Fibroblast of skin of left quadriceps (primary cell): ENCODE measurements at places on chromosomes 4 and X.

DNA sequence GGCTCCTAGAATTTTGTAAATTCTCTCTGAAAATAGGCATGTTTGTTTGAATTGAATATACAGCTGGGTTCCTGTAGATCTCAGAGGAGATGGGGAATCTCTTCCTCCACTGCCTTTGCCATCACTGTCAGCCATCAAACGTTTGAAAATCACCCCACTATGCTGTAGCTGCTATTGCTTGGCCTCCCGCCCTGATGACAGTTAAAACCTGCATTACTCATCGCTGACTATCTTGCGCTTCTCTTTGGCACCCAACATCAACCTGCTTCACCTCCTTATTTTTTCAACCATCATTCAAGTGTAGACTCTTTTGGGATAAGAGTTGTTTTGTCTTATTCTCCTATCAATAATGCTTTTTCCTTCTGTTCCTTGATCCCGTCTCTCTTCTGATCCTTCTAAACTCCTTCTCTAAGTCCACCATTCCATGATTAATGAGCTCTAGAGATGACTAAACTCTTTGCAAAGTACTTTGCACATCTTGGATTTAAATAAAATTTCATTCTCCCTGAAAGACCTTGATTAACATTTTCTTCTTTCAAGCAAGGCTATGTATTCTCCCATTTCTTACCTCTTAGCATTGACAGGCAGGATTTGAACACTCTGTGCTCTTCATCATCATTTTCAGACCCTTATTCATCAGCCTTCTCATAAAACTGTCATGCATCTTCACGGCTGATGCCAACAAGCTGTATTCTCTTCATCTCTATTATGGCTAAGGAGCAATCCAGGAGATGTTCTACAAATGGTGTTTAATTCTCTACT, 133.0 kb downstream of the SNCA start:
- no peak for DNase-seq

DNA sequence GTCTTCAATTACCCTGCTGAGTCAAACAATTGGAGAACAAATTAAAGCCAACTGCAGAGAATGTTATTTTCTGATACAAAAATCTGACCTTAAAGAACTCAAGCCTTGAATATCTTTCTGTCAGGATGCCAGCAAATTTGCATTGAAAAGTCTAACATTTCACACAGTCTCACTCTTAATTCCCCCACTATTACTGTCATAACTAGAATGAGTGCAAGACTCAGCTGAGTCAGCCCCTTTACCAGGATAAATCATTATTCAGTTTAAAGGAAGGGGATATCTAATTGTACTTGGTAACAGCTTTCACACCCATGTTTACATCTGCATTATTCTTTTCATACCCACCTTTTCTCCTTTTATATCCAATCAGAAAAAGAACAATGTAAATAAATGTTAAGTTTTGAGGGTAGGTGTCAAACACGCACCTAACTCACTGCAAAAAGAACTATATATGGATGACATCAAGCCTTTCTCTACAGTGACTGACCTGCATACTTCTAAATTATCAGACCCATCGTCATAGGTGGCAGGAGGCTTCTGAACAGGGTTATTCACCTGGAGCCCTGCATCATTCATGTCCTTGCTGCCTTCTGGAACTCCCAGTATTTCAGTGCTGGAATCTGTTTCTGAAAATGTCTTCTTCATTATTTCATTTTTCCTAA, 117.4 kb downstream of the TMA16 start:
- DNase-seq = no peak

GRCh38 chr4:177267911-177268310, 41.8 kb upstream of the NEIL3 start:
- DNase-seq = no peak

DNA sequence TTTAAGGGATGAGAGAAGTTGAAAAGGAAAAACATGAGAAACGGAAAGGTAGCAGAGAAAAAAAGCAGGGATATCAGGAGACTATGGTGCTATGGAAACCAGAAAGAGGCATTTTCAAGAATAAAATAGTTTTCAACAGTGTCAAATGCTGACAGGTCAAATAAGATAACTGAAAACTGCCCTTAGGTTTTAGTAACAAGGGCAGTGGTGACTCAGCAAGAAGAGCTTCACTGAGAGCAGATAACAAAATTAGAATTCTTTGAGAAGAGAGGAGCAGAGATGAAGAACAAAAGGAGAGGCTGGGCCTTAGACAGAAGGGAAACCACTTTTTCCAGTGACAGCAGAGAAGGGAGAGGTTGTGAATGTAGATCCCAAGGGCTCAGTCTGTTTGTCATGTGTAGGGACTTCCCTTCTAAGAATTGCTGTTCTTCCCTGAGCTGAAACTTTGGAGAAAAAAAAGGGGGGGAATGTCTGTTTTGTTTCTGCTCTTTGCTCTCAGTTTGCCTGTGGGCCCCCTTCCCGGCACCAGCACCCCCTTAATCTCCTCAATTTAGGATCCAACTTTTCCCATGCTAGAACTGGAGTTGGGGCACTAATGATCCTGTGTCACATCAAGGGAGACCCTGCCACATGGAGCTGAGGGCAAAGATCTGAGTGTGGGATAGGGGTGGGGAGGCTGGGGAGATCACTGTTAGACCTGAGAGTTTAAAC, 26.8 kb upstream of the MAGEA10 start:
- no peak for DNase-seq
